HFF-Myc (cell line): ENCODE measurements at places on chromosomes 4 and X.

DNA sequence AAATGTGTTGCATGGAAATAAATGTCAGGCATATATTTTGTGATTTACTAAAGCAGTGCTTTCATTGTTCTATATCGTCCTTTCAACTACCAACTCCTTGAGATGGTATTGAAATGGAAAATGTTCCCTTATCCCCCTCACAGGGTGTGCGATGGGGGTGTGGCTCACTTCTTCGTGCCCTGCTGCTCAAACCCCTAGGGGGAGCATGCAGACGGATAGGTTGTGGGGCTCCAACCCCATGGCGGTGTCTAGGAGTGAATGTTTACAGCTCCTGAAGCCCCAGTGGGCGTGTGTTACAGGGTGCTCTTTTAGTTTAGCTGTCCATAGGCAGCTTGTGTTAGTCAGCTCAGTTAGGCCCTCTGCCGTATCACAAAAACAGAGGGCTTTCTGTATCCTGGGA is 287.7 kb upstream of the EMCN start:
- DNase-seq = no peak

GRCh38 chr4:175927121-175927520 is 115.1 kb upstream of the GPM6A start:
- DNase-seq = no peak

GRCh38 chr4:7653510-7654369 is 219.0 kb upstream of the PSAPL1 start:
- DNase-seq = no peak

DNA sequence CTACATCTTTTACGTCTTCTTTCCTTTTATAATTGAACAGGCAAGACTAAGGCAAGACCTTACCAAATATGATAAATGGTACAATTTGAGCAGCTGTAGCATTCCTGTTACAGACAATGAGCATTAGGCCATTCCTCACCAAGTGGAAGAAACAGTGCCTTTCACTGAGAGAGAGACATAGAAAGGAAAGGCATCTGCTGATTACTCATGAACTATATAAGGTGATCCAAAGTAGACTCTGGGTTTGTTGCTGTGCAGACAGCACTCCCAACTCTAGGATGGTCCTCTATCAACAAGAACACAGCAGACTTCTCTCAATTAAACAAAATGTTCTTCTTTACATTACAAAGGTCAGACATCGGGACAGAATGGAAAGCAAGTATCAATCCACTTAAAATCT is 91.9 kb downstream of the FAM13A start:
- DNase-seq = no peak

DNA sequence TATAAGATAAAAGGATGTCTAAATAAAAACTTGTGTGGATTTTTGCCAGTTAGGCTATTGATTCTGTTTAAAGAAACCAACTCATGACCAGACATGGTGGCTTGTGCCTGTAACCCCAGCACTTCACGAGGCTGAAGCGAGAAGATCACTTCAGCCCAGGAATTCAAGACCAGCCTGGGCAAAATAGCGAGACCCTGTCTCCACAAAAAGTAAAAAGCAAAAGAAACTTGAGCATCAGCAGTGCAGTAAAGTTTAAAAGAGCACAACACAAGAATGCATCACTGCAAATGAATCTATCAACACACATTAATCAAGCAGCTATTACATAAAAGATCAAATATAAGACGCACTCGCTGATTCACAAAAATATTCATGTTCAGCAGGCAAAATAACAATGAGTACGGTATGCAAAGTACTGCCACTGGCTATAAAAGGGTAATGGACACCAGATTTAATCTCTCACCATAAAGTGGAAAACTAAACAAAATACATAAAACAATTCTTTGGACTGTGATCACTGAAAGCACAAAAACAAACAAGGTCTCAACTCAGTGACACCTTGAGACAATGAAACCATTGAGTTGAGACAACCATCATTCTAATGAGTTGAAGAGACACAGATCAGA is 41.3 kb downstream of the LRBA start:
- no peak for DNase-seq

DNA sequence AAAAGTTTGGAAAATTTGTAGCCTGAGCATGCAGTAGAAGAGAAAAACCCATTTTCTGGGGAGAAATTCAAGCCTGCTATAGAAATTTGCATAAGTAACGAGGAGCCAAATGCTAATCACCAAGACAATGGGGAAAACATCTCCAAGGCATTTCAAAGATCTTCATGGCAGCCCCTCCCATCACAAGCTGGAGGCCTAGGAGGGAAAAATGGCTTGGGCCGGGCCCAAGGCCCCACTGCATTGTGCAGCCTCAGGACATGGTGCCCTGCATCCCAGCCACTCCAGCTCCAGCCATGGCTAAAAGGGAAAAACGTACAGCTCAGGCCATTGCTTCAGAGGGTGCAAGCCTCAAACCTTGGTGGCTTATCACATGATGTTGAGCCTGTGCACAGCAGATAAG is 87.7 kb downstream of the SHROOM4 start:
- DNase-seq = no peak

DNA sequence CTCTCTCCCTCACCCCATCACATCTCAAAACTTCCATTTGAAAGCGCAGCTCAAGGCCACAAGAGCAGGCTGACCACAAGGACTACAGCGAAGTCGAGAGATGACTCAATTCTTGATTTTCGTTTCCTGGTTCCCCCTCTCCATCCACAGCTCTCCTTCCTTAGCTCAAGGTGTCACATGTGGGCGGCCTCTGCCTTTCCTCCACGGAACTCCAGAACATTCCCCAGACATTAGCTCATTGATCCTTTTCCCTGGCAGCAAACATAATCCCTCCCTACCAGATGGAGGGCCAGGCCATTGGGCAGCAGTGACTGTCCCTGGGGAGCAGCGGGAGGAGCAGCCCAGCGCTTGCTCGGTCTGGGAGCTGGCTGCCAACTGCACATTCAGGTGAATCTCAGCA is 56.3 kb downstream of the CCDC149 start:
- DNase-seq = peak; percentile 54

- DNase-seq = no peak
Observed at GRCh38 chrX:24241822-24242648, 71.8 kb downstream of the SUPT20HL2 start.

DNA sequence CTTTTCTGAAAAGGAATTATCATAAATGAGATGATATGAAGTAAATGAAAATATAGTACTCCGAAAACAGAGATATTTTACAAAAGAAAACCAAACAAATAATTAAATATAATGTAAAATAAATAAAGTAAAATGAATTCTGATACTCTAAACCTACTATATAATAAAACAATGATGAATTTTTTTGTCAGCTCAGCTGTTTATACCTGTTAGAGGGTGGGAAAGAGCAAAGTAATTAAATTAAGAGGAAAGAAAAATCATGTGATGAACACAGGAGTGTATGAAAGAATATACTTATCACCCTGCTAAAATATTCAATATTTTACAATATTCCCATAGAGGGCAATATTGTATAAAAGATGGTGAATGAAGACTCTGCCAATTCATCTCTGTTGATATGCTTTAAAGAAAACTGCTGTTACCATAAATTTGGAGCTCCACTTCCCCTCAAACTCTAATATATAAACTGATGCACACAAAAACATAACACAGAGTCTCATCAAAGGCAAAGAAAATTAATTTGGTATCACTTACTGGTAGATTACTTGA is 6.5 kb upstream of the NDST4 start:
- no peak for DNase-seq

- no peak for DNase-seq
Observed at GRCh38 chr4:57320217-57320616, 210.0 kb upstream of the IGFBP7 start.

GRCh38 chrX:108245462-108245861 is 153.9 kb downstream of the ATG4A start:
- no peak for DNase-seq

DNA sequence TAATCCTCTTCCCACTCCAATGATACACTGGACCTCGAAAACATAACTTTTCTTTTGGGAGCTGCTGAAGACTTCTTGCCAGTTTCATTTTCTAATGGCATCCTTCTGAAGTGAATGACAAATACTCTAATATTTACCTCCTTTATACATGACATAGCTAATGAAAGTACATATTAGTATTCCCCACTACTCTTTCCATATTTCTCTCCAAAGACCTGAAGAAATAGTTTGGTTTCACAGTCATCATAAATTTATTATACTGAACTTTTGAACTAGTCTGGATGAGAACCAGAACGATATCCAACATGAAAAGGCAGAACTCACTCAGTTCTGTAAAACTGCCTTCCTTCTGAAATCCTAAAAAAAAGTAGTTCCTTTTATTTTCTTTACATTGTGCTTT is 139.1 kb downstream of the GPC3 start:
- DNase-seq = no peak

DNA sequence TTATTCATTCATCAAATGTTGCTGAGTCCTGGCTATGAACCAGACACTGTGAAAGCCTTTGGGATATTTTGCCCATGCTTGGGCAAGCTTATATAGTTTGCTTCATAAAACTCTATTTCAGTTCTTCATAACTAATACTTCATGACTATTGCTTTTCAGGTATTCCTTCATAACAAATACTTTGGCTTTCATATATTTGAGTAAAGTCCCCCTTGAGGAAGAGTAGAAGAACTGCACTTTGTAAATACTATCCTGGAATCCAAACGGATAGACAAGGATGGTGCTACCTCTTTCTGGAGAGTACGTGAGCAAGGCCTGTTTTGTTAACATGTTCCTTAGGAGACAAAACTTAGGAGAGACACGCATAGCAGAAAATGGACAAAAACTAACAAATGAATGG is 1.7 kb upstream of the AFP start:
- DNase-seq = no peak

GRCh38 chr4:80367737-80368136 is 32.2 kb downstream of the CFAP299 start:
- DNase-seq = peak; percentile 2

GRCh38 chrX:1932231-1932630 is 317.4 kb downstream of the ASMT start:
- no peak for DNase-seq

DNA sequence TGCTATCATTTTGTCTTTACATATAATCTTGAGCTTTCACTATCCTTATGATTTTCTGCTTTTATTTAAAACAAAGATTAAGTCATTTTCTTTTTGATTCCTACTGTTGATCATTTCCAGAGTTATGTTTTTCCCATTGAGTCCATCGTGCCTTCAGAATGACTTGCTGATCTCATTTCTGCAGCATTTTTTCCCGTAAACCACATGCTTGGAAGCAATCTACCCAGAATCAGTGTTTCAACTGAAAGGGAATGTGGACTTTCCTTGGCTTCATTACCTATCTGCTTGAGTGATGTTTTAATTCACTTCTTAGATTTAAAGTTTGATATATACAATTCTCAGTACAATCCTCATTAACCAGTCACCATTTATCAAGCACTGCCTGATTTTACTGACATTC is 192.4 kb upstream of the FSTL5 start:
- no peak for DNase-seq

DNA sequence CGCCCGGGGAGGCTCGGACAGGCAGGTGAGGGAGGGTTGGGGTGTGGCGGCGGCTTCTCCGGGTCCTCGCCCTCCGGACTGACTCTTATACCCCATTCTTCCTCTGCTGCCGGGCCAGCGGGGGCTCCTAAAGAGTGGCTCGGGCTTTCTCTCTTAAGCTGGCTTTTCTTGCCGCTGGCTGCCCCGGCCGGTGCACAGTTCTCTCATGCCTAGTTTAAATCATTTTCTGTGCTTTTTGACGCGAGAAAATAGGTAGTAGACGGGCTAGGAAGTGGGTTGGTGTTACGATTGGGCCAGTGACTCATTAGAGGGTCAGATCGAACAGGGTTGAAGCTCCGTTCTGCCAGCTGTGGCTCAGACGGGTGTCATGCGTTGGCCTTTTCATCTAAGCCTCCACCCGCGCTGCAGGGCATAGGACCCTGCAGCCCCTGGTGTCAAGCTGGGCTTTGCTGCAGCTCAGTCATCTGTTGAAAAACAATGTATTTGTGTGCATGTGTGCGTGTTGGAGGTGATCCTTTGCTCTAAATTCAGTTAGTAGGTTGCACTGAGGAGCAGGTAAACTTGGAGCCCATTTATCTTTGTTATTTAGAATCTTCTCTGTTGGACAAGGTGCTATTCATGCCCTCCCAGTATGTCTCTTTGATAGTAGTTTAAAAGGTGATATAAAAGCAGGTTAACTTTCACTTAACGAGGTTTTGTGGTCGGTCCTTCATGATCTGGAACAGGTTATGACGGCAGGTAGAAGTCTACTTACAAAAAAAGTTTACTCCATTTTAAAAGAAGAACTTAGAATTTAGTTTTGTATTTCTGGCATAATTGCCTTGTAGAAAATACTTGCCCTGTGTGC is 802 bp downstream of the BMP2K start:
- DNase-seq = no peak

DNA sequence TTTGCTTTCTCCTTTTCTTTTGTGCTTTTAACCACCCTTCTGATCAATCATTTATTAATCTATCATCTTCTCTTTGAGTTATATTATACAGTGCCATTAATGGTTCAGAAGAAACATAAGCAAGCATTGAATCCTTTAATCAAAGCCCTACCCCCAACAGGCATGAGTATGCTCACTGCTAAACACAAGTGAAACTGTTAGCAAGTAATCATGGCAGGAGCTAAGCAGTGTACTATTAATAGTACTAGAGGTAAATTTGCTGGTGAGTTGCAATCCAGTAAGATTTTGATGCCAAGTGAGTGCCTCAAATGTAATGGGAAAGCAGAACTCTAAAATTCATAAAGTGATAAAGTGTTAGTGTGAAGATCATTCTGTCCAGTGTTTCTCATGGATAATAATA is 57.2 kb downstream of the FNIP2 start:
- DNase-seq = no peak

DNA sequence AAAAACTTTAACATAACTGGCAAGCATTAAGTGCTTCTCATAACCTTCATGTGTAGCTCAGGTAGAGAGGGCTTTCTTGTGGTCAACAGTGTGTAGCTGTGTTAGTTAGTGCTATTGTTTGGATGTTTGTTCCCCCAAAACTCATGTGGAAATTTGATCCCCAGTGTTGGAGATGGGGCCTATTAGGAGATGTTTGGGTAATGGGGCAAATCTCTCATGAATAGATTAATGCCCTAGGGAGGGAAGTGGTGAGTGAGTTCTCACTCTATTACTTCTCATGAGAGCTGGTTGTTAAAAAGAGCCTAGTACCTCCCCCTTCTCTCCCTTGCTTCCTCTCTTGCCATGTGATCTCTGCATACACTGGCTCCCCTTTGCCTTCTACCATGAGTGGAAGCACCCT is 16.5 kb upstream of the SLC25A43 start:
- no peak for DNase-seq
